ENCODE measurements at places on chromosomes 5 and 9.

DNA sequence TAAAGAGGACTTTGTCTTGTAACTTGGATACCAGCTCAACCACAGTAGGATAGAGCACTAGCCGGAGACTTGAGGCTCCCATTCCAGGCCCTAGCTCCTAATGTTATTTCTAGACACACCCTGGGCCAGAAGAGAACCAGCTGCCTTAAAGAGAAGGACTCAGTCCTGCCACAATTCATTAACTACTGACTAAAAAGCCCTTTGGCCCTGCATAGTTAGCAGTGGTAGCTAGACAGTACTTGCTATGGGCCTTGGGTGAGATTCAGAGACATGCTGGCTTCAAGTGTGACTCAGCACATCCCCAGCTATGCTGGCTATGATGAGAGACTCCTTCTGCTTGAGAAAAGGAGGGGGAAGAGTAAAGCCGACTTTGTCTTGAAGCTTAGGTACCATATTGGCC lies 47.3 kb downstream of the TMEM167A start:
- DNase-seq: no peak

GRCh38 chr5:180786531-180787398 lies 15.8 kb downstream of the MGAT1 start:
- no peak for DNase-seq

GRCh38 chr5:150609843-150610584 lies 30.4 kb upstream of the SYNPO start:
- DNase-seq: no peak

DNA sequence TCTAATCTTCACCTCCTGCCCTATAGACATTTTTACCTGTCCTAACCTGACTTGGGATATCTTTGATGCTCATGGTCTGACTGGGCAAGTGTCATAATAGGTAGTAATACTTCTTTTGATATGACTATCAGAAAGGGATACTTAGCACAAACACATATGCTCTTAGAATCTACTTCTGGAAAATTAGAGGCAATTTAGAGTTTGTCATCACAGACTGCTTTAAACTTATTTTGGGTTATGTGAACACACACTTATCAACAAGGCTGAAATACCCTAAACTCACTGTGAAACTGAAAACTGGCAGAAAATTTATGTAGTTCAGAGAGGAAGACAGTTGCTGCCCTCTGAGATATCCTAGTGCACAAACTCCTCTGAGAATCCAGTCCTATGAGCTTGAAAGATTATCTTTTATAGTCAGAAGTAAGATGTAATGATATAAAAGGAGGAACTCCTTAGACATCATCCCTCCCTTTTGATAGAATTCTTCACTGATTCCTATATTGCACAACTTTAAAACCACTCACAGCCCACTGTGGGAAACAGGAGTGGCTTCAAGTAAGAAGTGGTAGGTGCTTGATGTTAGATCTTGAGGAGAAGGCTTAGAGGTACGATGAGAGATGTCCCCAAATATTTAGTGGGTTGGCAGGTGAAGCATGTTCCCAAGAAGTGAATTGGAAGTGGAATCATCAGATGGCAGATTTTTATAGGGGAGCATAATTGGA lies 273.3 kb downstream of the MAN2A1 start:
- no peak for DNase-seq

DNA sequence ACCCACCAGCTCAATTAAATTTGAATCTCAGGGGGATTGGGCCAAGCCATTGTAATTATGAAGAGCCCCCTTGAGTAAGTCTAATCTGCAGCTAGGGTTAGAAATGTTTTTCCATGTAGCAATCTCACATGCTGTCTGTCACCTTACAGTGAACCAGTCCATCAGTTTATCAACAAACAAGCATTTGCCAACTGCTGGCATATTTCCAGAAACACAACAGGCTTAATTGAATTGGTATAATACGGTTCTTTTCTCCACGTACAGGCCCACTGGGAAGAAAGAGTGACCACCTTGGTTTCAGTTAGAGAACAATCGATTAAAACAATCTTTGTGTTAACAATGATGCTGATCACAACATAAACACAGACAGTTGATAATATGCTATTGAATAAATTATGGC lies 67.4 kb downstream of the NSUN2 start:
- no peak for DNase-seq

GRCh38 chr9:91532325-91532724 lies 108.7 kb upstream of the NFIL3 start:
- no peak for DNase-seq

- no peak for DNase-seq
Measured at GRCh38 chr9:33416996-33417395, 14.6 kb upstream of the AQP7 start.

DNA sequence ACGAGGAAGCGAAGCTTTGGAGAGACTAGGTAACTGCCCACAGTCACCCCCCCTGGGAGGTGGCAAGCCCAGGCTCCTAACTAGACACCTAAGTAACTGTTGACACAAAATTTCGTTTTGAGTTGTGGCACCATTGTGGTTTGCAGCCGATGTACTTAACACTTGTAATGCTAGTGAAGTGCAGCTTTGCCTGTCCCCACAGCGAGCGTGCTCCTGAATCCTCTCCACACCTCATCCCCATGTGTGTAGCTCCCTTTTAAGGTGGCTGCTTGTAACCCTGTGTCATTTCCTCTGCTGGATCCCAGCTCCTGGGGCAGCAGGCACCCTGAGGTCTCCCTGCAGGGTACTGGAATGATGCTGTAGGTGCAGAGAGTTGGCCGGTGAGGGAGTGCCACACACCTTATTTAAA lies 114.9 kb downstream of the TRIO start:
- no peak for DNase-seq

DNA sequence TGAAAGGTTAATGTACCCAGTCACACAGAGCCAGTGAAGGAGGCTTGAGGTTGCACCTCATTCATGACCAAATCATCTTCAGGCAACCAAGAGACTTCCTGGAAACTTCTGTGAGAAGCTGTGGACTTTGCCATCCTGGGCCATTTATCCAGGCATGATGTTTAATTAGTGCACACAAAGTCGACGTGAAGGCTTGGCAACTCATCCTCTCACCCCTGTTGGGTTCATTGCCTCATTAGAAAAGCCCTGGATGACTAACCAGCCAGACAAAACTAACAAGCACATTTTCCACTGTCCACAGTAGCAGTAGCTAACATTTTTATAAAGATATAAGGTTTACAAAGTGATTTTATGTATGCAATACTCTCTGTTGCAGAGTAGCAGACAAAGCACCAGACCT lies 65.7 kb upstream of the ZNF462 start:
- no peak for DNase-seq

GRCh38 chr5:76379316-76379715 lies 23.8 kb upstream of the IQGAP2 start:
- DNase-seq: no peak

GRCh38 chr9:22911632-22912031 lies 465.0 kb downstream of the DMRTA1 start:
- no peak for DNase-seq

- no peak for DNase-seq
Measured at GRCh38 chr5:178487911-178488600, 102.1 kb downstream of the COL23A1 start.

DNA sequence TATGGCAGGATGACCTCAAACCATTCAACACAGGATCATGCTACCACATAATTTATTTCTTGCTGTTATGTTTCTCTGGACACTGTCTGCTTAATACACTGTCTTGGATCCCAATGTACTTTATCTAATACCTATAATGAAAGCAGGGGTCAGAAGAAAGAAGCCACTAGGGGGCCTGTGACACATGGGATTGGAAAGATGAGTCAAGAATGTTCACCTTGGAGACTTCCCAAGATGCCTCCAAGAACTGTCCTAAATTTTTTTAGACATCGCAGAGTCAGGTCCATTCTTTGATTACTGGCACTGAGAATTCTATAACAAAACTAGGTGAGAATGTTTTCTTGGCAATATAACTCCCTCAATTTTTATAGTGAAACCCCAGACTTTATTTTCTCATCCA lies 305.8 kb upstream of the SMARCA2 start:
- no peak for DNase-seq

GRCh38 chr9:74800226-74800625 lies 87.5 kb downstream of the TRPM6 start:
- no peak for DNase-seq

DNA sequence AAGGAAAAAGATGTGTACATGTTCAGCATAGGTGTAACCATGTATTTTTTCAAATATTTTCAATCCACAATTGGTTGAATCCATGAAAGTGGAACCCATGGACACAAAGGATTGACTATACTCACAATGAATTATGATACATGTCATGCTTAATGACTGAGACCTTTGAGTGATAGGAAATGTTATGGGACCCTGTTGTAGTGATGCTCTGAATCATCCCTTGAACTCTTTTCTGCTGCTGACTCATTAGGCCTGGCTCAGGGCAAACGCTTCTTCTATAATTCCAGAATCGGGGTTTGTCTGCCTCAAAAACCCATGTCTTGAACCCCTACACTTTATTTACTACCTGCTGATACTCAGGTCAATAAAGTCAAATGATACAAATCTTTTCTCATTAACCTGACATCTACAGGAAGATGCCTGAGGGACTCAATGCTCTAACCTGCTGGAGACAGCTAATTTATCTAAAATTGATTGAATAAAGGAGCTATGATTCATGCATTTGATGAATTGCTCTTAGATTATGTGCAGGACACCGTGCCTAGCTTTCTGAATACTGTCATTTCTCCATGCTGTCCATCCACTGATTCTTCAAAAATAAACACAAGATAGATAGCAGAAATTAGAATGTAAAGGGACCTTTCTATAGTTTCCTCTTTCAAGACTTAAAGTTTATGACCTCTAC lies 260.1 kb downstream of the PRELID2 start:
- DNase-seq: no peak

GRCh38 chr5:31095796-31096195 lies 97.7 kb upstream of the CDH6 start:
- no peak for DNase-seq

DNA sequence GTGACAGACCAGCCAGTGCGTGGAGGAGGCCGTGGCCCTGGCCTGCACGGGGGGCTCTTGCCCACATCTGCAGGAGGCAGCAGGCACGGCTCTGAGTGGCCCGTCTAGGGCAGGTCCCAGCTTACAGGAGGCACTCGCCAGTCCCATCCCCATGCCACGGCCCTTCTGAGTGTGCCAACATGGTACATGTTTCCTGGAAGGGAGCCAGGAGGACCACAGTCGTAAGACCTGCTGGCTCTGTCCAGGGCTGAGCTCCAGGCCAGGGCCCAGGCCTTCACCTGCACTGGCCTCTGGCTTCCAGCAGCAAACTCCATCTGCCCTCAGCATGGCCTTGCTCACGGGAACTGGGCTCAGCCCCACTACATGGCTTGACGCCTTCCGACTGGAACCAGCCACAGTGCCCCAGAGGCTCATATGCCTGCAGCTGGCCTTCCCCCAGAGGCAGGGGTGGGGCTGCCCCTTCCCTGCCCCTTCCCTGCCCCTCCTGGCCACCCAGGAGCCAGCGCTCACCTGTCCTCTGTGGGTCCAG lies 3.8 kb downstream of the NKD2 start:
- DNase-seq: no peak

- DNase-seq: no peak
Measured at GRCh38 chr5:9516591-9516990, 29.3 kb downstream of the SEMA5A start.

DNA sequence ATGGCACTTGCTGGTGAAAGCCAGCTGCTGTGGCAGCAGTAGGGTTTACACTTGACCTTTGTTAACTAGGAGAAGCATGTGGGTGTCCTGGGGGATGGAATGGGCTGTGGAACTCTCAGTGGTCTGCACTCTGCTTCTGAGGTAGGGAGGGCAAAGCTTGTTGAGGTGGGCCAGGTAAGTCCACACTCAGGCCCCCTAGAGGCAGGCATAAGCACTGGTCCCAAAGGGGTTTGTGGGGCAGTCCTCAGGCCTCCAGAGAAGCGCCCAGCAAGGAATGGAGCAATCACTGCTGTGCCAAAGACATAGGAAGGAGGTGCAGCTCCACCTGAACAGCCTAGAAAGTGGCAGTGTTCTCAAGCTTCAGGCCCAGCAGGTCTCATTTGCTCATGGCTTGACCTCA lies 34.7 kb downstream of the INSL4 start:
- no peak for DNase-seq

GRCh38 chr5:29061381-29061780 lies 2023.0 kb upstream of the CDH9 start:
- DNase-seq: no peak

DNA sequence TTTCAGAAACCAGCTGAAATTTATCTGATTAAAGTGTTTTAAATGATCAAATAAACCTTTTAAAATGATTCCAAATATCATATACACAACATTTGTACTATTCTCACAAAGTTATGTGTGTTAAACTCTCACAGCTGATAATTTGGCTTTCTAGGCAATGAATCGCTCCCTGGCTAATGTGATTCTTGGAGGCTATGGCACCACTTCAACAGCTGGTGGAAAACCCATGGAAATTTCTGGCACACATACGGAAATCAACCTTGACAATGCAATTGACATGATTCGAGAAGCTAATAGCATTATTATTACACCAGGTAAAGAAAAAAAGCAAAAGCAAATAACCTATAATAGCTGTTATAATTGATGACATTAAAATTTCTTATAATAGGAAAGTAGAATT lies 72.4 kb downstream of the NNT start:
- no peak for DNase-seq

- DNase-seq: no peak
Measured at GRCh38 chr5:161027763-161028162, 175.8 kb upstream of the ATP10B start.

GRCh38 chr9:34555936-34556525 lies 33.2 kb upstream of the ENHO start:
- no peak for DNase-seq

DNA sequence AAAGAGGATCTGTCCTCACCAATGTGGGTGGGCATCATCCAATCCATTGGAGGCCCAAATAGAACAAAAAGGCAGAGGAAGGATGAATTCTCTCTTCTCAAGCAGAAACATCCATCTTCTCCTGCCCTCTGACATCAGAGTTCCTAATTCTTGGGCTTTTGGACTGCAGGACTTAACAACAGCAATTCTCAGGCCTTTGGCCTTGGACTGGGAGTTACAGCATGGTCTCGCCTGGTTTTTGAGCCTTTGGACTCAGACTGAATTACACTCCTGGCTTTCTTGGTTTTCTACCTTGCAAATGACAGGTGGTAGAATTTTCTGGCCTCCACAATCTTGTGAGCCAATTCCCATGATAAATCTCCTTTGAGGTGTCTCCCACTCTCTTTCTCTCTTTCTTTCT lies 60.5 kb upstream of the CD180 start:
- DNase-seq: no peak

DNA sequence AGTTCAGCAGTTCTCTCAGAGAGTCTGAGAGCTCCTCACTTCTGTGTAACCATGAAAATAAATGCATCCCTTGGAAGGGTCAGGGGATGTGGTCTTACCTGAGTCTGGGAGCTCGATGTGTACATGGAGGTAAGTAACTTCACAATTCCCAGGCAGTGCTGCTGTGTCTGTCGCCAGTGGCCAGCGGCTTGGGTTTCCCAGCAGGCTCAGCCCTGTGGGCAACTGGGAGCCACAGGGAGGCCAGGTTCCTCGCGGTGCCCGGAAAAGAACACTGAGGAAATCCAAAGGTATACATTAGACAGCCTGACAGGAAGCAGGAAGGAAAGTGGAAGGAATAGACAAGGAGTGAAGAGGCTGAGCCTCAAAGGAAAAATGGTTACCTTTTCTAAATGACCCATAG lies 62.2 kb downstream of the OSTF1 start:
- no peak for DNase-seq

- DNase-seq: no peak
Measured at GRCh38 chr5:2415678-2416077, 335.8 kb downstream of the IRX2 start.

GRCh38 chr5:143594902-143595818 lies 191.7 kb upstream of the NR3C1 start:
- no peak for DNase-seq

Measured in stimulated activated CD8-positive, alpha-beta memory T cell treated with anti-CD3 and anti-CD28 coated beads, Interleukin-4, amount 100 ng/mL, for 24 hours (primary cell).